ENCODE measurements at places on chromosomes 5 and 9.

- DNase-seq, result no peak
Measured at GRCh38 chr9:101336091-101336490, 48.7 kb downstream of the BAAT start.

DNA sequence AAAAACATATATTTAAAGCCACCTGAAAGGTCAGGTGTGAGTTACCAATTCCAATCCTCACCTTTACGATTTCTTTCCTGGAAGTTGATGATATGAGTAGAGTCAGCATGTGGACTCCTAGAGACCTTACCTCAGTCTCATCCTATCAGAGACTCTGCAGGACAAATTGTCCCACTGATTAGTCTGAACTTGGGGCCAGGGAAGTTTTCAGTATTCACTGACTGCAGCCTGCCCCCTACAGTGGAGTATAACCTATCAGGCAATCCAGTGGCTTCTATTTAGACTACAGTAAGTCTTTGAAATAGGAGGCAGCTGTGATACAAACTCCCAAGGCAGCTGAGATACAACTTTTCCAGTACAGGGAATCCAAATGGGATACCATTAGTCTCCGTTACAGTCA lies 449.4 kb upstream of the CDH10 start:
- DNase-seq, result no peak

GRCh38 chr9:28464481-28465216 lies 891.4 kb upstream of the C9orf72 start:
- DNase-seq, result no peak

GRCh38 chr9:88388886-88389605 lies 802 bp downstream of the SPIN1 start:
- DNase-seq, result no peak

GRCh38 chr5:96084874-96085506 lies 123.3 kb upstream of the ELL2 start:
- DNase-seq, result no peak

DNA sequence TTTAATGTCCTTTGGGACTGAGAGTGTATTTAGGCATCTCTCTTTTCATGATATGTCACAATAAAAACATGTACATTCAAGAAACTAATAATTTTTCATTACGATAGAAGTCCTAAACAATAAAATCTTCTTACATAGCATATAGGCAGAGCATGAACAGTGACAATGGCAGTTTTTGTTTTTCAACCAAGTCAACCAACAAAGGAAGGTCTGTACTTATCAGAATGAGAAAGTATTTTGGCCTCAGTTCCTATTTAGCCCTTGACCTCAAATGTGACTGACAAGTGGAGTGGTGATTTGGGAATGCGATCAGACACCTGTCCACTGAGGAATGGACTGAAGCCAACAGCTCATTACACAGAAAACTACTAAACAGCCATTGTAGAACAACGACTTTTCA lies 219.5 kb downstream of the TMEM161B start:
- no peak for DNase-seq

- no peak for DNase-seq
Measured at GRCh38 chr9:120767451-120767850, 25.8 kb downstream of the FBXW2 start.

DNA sequence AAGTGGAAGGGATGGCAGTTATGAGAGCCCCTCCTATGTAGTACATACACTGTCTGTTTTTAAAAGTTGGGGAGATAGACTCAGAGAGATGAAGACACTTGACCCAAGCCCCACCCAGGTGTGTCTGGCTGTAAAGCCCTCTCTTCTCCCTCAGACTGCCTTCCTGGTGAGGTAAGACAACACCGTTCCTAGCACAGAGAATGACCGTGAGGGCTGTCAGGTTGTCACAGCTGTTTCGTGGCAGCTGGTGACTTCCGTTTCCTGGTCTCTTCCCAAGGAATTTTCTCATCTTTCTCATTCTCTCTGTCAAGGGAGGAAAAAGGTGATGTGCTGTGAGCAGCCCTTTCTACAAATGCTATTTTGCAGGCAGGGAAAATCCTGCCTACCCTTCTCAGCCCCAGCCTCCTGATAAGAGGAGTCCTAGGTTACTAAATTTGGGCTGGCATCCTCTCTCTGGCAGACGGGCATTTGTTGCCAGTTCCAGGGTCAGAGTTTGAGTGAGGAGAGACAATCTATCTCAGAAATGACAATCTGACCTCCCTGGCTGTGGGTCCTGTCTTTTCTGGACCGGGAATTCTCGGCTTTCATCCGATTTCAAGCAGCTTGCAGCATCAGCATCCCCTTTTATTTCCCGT lies 263.5 kb upstream of the PANK3 start:
- DNase-seq, result no peak

- DNase-seq, result no peak
Measured at GRCh38 chr5:121189342-121190305, 662.1 kb upstream of the FTMT start.

- DNase-seq, result no peak
Measured at GRCh38 chr5:126777257-126777974, 480 bp downstream of the LMNB1 start.

- DNase-seq, result no peak
Measured at GRCh38 chr5:172766287-172767108, 4.5 kb downstream of the DUSP1 start.

DNA sequence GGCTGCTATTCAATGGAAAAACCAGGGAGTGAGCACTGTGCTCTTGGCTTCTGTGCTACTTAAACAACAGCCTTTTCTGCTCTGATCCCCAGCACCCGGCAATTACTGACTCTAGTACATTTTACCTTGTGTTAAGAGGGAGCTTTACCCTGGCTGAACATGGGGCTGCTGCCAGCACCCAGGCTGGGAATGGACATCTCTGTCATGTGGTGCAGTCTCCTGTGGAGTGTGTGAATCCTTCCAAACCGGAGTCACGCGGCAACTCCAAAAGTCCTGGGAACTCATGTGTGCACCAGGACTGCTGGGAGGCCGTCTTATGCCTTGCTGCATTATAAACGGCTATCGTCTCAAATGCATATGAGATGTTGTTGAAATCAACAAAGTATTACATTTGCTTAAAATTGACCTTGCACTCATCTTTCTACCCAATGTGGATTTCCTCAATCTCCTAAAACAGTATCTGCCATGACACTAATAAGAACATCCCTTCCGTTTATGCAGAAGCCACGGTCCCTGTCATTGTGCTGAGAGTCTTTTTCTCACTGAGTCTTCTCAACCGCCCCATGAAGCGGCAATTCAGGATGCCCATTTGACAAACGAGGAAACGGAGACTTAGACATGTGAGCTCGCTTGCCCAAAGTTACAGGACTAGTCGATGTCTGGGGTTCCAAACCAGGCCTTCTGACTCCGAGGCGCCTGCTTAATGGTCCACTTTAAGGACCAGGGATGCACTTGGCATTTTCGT lies 884 bp upstream of the GSN start:
- no peak for DNase-seq

GRCh38 chr9:89236955-89237573 lies 58.4 kb upstream of the SHC3 start:
- DNase-seq, result no peak
